ENCODE measurements at places on chromosomes 3 and 15.

- DNase-seq = no peak
Observed at GRCh38 chr15:89143503-89144162, 55.4 kb downstream of the ABHD2 start.

DNA sequence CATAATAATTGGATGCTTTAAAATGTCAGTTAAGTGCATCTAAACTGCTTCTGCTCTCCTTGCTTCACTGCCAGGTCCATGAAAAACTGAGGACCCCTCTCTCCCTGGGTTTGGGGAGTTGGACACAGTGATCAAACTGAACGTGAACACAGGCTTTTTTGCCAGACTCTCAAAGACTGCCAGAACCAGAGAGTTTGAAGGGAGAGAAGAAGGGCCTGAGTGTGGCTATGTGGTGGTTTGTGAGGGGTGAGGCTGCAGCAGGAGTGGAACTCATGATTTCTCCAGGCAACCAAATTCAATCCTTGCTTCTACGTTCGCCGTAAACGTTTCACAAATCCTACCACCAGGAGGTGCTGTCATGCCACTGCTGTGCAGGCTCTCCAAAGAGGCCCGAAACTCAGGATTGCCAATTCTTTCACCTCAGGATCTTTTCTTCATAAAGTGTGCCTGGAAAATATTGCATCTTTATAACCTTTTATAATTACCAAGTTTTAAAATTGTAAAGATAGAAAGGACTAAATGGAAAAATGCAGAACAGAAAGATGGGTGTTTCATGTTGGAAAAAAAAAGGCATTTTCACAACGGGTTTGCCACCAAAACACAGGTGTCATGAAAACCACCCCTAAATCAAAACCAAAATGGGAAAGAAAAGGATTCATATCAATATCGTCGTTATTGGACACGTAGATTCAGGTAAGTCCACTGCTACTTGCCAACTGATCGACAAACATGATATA lies 19.7 kb downstream of the TM4SF4 start:
- DNase-seq = no peak

- DNase-seq = no peak
Observed at GRCh38 chr3:89964347-89964746, 856.9 kb downstream of the EPHA3 start.

- no peak for DNase-seq
Observed at GRCh38 chr15:29968895-29969561, 113.7 kb upstream of the GOLGA8J start.

- DNase-seq = no peak
Observed at GRCh38 chr3:102570511-102570910, 135.7 kb downstream of the ZPLD1 start.

- no peak for DNase-seq
Observed at GRCh38 chr3:48428088-48428571, 1.8 kb downstream of the PLXNB1 start.

DNA sequence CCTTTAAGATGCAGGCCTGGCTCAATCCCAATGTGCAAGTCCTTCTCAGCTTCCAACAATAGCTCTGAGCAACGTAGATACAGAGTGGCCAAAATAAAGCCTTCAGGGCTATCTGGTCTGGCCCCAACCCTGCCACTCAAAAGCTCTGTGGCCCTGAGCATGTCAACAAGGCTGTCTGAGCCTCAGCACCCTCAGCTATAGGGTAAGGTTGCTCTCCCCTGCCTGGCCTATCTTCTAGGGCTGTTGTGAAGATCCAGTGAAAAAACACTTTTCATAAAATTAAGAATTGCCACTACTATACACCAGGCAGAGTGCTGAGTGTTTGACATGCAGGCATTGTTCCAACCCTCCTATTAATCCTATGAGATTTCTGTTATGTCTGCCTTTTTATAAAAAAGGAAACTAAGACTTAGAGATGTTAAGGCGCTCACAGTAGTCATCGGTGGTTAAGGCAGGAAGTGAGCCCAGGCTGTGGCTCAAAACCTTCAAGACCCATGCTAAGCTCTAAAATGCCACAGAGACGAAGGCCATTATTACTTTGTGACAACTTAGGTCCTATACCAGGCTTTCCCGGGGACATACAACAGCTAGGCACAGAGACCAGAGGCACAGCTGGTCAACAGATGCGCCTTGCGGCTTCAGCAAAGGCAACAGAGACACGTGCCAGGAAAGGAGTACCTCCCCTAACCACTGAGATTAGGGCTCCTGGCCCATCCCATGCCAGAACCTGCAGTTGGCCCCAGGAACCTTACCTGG lies 5.1 kb downstream of the POLG start:
- DNase-seq = no peak

DNA sequence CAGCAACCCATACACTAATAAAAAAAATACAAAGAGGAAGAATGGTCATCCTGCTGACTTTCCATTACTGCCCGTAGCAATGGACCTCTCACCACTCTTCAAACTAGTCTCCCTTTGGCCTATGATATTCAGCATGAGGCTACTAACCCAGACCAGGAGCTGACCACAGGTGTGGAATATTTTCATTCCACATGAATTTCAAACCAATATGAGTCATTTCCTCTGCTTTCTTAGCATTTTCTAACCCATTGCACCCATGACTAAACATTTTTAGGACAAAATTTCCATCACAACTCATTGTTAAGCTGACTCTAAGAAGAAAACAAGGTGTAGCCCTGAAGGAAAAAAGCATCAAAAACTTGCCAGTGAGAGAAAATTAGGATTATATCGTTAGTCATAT lies 34.0 kb upstream of the ZPLD1 start:
- no peak for DNase-seq

DNA sequence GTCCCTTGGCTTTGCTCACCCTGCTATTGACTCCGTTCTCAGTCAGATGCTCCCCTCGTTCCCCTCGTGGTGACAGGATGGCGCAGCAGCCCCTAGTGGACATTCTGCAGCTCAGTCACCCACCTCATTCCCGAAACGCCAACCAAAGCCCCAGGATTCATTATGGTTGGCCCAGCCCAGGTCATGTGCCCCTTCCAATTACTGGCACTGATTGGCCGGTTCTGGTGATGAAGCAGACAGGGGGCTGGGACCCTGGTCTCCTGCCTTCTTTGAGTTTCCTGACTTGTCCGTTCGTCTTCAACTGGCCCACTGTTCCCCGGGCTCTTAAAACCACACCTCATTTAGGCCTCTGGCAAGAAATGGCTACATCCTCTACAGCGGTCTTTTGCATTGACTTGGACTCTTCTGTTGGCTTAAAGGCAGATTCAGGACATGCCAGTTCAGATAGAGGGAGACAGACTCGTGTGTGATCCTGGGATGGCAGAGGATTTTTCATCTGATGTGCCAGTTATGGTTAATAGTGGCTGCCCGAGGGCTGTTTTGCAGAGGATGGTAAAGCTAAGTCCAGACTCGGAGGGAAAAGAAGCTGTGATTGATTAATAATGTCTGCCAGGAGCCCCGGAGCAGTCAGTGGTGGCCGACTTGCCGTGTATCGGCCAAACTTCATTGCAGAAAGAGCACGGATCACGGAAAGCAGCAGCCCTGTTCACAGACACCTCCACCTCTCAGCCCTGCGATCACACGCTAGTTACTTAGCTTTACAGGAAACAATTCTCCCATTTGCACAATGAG lies 37.8 kb downstream of the LSM3 start:
- no peak for DNase-seq

DNA sequence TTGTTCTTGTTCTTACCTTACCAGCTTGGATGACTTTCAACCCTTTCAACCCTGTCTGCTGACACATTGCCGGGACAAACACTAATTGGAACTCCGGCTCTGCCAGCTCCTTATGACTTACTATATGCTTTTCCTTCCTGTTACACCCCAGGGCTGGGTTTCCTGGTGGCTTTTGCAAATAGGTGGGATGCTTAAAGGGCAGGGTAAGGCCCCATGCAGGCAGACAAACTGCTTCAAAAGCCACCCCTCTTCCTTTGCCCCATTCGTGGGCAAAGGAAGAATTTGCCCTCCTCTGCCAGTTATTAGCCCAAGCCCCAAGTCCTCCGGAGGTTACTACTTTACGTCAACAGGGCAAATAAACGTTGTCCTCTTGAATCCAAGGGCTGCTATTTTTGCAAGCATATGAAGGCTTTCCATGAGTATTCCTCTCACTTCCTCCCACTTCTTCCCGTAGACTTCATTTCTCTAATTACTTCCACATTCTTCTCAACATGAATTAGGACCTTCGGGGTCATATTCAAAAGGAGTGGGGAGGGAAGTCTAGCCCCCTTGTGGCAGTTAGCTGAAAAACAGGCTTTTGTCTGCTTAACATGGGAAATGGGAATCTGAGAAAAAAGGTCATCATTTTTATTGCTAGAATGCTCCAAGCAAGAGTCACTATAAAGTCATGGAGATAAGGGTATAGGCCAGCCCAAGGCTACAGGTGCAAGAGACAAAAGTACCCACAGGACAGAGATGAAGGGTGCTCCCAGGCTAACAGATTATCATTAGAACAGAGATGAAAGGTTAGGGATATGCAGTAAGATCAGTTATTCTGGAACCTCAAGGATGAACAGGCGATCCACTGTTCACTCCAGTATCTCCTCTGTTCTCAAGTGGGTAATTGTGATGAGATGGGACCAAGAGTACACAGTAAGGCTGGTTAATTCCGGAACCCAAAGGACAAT lies 56.3 kb upstream of the FSTL1 start:
- DNase-seq = no peak
